ENCODE measurements at places on chromosomes 4 and X.

GRCh38 chr4:2744576-2745270 lies 11.4 kb downstream of the TNIP2 start:
- DNase-seq: no peak

DNA sequence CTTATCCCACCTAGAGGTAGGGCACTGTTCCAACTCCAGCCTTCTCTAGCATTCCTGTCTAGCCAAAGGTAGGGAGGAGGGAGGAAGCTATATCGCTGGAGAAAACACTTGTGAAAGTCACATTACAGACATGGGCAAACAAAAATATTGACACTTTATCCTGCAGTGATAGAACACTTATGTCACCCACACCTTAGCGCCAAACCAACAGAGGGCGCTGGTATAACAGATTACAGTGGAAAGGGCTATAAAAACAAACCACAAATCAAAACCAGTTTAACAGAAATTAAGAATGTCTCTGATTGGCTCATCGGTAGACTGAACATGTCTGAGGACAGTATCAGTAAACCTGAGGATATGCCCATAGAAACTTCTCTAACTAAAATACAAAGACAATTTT lies 451.3 kb downstream of the TLL1 start:
- peak; percentile 21 for DNase-seq

DNA sequence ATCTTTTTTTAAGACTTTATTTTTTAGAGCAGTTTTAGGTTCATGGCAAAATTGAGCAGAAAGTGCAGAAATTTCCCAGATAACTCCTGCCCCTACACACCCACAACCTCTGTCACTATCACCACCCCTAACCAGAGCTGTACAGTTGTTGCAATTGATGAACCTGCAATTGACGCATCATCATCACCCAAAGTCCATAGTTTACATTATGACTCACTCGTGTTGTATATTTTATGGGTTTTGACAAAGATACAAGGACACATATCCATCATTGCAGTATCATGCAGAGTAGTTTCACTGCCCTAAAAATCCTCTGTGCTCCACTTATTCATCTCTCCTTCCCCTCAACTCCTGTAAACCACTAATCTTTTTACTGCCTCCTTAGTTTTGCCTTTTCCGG lies 34.5 kb upstream of the WAS start:
- DNase-seq: no peak

- no peak for DNase-seq
Measured at GRCh38 chr4:7892212-7893019, 47.2 kb downstream of the AFAP1 start.

DNA sequence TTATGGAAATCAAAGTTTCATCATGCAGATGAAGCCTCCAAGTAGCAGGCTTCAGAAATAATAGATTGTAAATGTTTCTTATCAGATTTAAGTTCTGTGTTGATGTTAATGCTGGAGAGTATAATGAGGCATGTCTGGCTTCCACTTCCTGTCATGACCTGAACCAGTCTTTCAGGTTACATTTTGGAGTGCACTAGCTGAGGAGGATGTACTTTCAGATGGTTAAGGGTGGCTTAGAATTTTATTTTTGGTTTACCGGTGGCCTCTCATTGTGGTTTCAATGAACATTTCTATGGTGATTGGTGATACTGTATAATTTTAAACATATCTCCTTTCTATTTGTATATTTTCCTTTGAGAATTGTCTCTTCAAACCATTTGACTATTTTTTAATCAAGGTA lies 890.4 kb downstream of the SH3BGRL start:
- no peak for DNase-seq

DNA sequence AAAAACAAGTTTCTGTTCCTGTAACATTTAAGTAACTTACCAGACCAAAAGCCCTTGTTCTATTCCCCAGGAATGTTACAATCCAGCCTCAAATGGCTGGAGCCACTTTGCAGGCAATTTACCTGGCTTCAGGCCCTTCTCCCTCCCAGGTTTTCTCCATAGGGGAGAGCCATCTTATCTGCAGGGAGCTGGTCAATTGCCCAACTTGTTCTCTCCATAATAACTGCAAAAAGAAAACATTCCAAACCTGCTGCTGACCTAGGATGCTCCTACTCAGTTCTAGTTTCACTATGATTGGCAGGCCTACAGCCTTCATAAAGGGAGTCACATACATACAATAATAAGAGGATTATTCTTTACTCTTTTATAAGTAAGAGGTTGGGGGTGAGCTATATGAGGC lies 670.7 kb downstream of the PCDH7 start:
- DNase-seq: no peak

GRCh38 chrX:130654409-130654950 lies 248.5 kb downstream of the ENOX2 start:
- no peak for DNase-seq

DNA sequence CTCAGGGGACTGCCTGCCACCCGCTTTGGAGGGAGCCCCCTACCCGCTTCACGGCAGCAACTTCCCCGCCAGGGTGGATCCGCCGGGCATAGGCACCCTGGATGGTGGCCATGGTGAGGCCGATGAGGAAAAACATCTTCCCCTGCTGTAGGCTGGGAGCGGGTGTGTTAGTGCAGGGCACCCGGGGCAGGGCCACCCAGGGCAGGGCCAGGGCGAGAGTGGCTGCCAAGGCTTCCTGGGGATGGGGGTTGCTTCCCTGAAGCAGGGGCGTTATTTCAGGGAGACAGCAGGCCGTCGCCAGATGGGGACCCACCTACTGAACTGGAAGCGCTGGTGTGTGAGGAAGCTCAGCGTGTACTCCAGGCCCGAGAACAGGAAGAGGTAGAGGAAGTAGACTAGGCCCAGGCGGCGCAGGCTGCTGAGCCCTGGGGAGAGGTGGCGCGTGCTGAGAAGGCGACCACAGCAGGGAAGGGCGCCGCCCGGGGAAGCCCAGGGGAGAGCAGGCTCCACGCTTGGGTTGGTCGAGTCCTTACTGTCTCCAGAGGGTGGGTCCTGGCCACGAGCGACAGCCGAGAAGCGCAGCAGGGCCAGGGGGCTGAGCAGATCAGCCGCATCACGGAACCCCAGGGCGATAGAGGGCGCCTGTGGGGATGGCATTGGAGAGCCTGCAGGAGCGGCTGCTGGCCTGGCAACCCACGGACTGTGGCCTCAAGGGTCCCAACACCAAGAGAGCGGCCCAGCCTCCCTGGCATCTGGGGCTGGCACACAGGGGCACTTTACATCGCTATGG lies 31.5 kb downstream of the NOP14 start:
- DNase-seq: peak; percentile 97

GRCh38 chr4:137474711-137475301 lies 57.5 kb downstream of the PCDH18 start:
- DNase-seq: no peak

DNA sequence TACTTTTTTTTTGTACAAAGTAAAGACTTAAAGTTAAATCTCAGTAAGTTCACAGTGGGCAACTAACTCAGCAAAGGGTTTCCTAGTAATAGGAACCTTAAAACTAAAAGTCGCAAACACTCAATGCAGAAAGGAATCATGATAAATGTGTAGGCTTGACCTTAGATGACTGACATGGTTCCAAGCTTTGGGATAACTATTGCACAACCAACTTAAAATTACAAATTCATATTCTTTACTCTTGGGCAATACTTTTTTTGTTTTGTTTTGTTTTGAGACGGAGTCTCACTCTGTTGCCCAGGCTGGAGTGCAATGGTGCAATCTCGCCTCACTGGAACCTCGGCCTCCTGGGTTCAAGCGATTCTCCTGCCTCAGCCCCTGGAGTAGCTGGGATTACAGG lies 8.2 kb downstream of the ELOVL6 start:
- DNase-seq: no peak

DNA sequence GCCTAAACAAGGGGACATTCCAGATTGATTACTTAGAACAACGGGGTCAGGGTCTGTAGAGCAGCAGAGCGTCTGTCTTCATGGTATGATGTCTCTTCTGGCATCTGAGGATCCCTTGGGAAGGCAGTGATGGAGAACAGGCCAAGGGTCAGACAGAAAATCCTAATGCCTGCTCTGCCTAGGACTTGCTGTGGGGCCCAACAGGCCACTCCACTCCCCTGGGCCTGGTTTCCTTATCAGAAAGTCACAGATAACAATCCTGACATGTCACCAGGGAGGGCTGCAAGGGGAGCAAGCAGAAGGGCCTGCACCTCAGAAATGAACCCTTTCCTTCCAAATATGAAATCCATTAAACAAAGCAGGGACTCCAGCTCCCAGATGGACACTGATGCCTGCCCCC lies 21.4 kb upstream of the ARHGAP6 start:
- no peak for DNase-seq

- no peak for DNase-seq
Measured at GRCh38 chr4:2806390-2807355, 13.8 kb downstream of the SH3BP2 start.

GRCh38 chrX:53135581-53135980 lies 41.6 kb downstream of the KANTR start:
- DNase-seq: no peak

DNA sequence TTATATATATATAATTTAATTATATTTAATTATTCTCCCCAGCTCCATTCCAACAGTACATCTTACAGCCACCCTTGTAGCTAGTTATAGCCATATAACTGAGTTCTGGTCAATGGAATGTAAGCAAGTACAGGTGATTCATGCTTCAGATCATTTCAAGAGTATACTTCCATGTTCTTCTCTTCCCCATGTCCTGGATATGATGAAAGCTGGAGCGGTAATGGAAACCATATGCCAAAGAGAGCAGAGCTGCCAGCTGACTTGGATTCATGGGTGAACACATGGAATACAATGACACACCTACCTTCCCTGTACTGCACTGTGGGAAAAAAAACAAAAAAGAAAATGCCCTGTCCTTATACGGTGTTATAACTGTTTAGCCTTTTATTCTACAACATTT lies 17.5 kb upstream of the CORIN start:
- DNase-seq: no peak

DNA sequence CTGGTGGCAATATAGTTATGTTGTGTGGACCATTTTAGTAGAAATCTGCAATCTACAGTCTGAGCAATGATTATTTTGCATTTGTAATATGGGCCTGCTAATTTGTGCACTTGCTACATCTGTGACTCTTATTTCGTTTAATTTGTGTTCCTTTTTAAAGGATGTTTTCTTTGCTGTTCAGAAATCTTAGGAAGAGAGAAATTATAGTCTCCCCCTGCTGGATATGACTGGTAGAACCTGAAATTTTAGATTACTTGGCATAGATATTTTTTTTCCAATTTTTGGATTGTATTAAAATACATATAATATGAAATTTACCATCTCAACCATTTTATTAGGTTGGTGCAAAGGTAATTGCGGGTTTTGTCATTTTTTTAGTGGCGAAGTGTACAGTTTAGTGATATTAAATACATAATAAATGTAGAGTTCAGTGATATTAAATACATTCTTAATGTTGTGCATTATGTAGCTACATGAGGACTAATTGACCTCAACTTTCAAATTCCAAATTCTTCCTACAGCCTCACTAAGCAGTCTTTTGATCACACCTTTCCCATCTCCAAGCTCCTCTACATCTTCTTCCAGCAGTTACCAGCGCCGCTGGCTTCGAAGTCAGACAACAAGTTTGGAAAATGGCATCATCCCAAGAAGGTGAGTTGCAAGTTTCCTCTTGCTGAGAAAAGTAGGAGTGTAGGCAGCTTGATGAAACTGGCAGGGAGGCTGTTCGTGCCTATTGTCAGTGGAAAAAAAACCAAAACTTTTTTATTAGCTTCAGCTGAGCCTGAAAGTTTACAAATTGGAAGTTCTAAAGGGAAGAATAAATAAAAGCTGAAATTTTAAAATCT lies 82.2 kb downstream of the FNIP2 start:
- DNase-seq: peak; percentile 44

GRCh38 chrX:68939868-68940267 lies 111.0 kb downstream of the EFNB1 start:
- no peak for DNase-seq

DNA sequence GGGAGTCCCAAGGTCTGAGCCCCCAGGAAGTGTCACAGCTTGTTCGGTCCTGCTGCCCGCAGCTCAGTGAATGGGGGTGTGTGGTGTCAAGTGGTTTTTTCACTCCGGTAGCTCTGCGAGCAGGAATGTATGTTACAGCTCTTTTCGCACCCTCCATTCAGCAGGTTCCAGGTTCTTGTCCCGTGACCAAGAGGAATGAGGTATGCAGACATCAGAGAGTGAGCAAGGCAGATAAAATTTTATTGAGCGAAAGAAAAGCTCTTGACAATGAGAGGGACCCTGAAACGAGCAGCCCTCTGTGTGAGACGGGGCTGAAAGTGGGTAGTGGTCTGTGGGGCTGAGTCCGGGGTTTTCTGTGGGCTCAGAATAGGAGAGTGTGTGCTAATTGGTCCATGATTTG lies 31.5 kb downstream of the UCHL1 start:
- DNase-seq: no peak

GRCh38 chrX:108219949-108220601 lies 128.5 kb downstream of the ATG4A start:
- DNase-seq: no peak

DNA sequence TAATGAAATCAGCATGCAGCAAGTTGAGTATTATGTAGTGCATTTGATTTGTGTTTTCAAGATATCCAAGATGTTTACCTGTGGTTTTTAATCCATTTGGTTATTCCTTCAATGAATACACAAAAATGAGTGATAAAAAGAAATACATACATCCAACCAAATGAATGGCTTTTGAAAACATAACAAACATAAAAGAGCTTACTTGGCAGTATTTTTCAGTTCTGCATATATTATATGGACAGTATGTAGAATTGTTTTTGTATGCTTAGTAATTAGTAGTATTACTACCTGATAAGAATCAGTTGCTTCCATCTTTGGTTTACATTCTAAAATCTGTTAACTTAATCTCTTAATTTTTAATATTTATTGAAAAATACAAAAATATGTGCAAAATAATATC lies 908.9 kb upstream of the AGA start:
- no peak for DNase-seq

All from Kasumi-1 (cell line).